ENCODE measurements at places on chromosomes 3 and 15.

DNA sequence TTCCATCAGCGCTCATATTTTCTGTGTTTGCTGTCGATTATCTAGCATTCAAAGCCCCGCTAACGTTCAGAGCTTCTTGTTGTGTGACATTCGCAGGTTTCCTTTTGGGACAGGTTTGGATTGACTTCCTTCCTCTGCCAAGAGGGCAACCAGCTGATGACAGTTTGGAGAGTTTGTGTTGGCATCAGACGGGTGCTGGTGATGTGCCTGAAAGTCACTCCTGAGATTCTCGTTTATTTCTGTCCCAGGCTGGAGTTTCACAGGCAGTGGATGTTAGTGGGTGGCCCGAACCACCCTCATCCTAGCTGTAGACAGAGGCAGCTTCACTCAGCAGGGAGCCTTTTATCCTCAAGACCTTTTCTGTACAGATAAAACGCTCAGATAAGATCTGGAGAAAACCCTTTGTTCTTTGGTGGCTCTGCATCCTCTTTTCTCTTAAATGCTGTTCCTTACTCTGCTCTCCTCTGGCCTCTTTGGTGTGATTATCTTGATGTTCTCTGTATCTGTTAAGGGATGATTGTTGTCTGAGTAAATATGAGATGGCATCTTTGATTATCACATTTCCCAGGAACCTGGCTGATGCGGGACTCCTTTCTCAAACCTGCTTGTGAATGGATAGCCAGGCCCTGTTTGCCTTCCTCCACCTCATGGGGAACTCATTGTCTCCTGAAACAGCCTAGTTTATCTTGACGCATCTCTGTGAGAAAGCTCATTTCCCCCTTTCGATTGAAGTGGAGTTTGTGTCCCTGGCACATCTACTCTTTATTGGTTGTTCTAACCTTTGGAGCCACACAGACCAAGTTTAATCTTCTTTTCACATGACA lies 35.9 kb downstream of the CGNL1 start:
- no peak for DNase-seq

DNA sequence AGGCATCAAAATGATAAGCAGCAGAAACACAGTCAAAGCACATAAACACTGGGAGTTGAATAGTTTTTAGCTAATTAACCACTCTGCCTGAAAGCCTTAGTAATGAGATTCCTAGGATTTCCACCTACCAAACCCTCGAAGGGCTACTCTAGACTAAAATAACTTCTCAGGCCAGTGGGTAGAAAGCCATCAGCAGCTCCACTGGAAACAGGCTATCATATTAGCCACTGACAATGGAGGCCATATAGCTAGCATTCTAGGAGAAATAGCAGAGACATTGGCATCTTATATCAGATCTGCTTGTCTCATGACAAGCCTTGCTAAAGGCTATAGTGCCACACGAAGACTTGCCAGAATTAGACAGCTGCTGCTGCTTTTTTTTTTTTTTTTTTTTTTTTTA lies 4.5 kb upstream of the CAPN3 start:
- DNase-seq, result no peak

DNA sequence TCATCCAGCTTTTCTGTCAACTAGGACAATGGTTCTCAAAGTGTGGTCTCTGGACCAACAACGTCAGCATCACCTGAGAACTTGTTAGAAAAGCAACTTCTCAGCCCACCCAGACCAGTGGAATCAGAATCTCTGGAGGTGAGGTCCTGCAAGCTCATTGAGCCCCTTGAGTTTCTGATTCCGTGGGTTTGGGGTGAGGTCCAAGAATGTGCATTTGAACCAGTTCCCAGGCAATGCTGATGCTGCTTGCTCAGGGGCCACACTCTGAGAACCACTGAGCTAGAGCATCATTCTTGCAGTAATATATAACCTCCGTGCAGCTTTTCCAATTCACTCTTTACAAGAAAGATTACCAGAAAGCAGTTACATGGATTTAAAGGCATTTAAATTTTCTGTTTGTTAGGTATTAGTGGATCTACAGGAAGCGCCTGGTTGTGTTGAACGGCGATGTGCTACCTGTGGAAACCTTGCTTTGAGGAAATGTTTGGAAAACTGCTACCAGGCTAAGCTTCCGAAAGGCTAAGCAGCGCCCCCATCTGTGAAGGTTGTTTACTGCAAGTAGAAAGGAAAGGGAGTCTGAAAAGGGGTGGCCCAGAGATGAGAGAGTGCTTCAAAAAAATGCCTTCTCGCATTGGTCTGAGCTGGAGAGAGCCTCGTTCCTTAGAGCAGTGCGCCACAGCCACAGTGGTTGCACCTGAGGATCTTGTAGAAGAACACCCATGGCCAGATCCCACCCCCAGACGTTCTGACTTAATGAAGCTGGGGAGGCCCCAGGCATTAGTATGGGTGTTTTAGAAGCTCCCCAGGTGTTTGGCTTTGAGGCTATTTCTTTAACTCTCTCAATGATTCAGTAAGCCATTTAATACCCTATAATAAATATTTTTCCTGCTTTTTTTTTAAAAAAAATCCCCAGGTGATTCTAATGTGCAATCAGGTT lies 50.0 kb downstream of the RLBP1 start:
- DNase-seq, result peak; percentile 12

- no peak for DNase-seq
Observed at GRCh38 chr15:58608711-58609110, 140.8 kb downstream of the ADAM10 start.

DNA sequence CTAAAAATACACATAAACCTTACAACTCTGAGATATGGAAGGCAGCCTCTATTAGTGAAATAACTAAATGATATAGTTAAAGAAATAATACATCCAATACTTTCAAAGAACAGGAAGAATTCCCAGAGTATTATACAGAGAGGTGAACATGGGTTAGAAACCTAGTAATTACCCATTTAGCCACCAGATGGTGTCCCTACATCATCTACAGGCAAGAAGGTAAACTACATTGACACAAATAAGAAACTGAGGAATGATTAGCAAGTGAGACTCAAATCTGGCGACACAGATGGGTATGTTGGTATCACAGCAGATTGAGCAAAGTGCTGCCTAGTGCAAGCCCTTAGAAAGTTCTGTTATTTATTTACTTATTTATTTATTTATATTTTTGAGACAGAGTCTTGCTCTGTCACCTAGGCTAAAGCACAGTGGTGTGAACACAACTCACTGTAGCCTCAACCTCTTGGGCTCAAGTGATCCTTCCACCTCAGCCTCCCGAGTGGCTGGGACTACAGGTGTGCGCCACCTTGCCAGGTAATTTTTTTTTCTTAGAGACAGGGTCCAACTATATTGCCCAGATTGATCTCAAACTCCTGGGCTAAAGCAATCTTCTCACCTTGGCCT lies 28.2 kb downstream of the NEK4 start:
- no peak for DNase-seq

- no peak for DNase-seq
Observed at GRCh38 chr15:67746450-67746849, 78.9 kb upstream of the SKOR1 start.

- no peak for DNase-seq
Observed at GRCh38 chr15:47803767-47804166, 86.5 kb downstream of the SEMA6D start.

GRCh38 chr15:60235951-60236710 lies 161.7 kb downstream of the ANXA2 start:
- no peak for DNase-seq

DNA sequence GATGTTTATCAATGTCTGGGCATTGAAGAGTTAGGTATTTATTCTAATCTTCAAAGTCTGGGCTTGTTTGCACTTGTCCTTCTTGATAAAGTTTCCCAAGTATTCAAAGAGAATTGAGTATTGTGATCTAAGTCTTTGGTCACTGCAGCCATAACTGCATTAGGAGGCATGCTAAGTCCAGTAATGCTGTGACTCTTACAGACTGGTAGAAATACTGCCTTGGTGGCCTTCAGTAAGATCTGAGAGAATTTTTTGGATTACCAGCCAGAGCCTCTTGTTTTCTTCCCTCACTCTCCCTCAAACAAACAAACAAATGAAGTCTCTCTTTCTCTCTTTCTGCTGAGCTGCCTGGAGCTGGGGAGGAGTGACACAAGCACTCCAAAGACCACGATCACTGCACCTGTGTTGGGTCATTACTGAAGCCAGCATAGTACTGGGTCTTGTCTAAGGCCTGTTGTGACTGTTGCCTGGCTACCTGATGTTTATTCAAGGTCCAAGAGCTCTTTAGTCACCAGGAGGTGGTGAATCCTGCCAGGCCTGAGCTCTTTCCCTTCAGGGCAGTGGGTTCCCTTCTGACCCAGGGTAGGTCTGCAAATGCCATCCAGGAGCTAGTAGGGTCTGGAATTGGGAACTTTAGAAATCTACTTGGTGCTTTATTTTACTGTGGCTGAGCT lies 14.8 kb upstream of the RBP2 start:
- no peak for DNase-seq

GRCh38 chr3:177157492-177157891 lies 39.8 kb downstream of the TBL1XR1 start:
- no peak for DNase-seq

- DNase-seq, result no peak
Observed at GRCh38 chr3:127456471-127457093, 134.0 kb downstream of the TPRA1 start.

DNA sequence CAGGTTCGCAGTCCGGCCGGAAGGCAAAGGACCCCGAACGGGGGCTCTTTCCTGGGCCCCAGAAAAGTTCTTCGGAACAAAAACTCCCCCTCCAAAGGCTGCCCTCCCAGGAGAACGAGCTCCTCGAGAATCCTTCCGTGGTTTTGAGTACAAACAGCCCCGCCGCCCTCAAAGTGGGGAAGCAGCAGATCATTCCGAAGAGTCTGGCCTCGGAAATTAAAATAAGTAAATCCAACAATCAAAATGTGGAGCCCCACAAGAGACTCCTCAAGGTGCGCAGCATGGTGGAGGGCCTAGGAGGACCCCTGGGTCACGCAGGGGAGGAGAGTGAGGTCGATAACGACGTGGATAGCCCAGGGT lies 1.3 kb downstream of the ARHGEF26 start:
- no peak for DNase-seq

- DNase-seq, result no peak
Observed at GRCh38 chr3:6799264-6799915, 61.5 kb upstream of the GRM7 start.

DNA sequence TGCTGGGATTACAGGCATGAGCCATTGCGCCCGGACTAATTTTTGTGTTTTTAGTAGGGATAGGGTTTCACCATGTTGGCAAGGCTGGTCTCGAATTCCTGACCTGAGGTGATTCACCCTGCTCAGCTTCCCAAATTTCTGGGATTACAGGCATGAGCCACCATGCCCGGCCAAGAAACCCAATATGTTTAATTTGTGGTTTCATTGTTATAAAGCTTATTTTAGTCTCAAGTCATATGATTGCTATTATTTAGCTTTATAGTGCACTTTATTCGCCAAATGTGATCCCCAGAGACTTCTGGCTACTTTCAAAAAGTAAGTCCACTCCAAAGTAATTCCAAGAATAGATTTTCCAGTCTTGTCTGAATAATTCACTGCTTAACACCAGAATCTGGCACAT lies 19.3 kb upstream of the SLC4A7 start:
- DNase-seq, result no peak

GRCh38 chr3:164781755-164782154 lies 296.5 kb downstream of the SI start:
- DNase-seq, result no peak

DNA sequence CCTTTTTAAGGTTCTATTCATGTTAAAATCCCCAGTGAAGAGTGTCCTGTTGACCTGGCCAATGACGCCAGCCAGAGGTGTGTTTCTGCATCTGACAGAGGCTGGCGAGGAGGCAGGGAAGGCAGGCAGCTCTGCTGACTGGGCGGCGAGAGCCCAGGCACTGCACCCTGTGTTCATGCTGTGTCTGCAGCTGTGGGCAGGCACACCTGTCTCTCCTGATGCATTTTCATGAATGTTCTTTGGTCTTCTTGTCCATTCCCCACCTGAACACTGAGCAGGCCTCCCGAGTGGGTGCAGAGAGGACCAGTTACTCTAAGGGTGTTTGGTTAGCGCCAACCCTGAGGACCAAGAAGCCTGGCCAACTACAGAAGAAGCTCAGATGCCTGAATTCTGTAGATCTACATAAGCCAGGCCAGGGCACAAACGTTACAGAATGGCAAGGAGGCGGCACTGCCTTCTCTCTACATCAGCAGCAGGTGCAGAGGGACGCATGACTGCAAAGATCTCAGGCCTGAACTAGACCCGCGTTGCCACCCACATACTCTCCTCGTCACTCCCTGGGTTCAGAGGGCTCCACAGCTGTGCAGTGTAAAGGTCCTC lies 233.7 kb downstream of the OCA2 start:
- DNase-seq, result no peak

DNA sequence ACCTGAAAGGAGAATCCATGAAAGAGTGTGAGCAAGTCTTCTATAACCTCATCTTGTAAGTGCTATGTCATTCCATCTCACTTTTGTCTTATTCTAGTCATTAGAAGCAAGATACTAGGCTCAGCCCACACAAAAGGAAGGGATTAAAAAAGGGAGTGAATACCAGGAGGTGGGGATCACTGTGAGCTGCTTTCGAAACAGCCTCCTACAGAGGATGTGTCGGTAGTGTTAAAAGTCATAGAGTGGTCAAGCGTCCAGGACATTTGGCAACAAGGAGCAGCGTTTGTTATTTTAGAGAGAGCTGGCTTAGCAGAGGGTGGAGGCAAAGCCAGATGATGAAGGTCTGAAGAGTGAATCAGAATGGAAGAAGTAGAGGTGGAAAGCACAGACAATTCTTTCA lies 11.7 kb upstream of the ZNF148 start:
- no peak for DNase-seq

DNA sequence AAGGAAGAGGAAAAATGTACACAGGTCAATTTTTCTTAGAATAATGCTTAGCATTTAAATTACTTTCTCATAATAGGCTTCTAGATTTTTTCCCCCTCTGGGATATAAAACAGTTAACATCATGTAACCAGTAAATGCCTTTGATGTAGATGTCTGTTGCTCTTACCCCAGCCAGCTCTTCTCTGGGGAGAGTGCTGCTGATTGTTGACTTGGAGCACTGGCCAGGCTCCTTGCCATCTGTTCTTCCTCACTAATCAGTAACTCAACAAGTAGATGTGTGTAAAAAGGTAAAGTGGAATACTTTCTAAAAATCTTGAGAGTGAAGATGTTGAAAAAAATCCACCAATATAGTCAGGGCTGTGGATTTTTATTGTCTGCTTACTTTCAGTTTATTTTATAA lies 42.2 kb downstream of the RIOX2 start:
- no peak for DNase-seq

DNA sequence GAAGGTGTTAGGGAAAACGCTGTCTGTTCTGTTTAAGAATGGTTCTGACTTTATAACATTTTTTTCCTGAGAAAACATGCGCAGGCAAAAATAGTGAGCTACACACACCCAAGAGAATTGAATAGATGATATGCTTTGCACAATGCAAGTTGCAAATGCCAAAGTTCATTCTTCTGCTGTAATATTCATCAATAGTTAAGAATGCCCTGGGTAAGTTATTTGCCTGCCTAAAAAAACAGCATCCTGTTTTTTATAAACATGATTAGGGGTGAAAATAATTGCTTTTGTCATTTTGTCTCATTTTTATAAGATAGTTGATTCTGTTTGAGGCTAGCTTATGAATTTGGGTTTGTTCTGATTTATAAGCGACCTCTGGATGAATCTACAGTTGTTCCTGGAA lies 99.4 kb downstream of the DTWD1 start:
- no peak for DNase-seq

GRCh38 chr3:58620421-58620820 lies 43.2 kb upstream of the FAM107A start:
- no peak for DNase-seq

All from activated CD4-positive, alpha-beta T cell treated with anti-CD3 and anti-CD28 coated beads, Interleukin-2, amount 50 U/mL, for 4 hours (primary cell).